ENCODE measurements at places on chromosomes 1 and 21.
A peak's percentile ranks its signal among the peaks of the same experiment; 100 is the strongest.

GRCh38 chr1:194056169-194056568 lies 869.8 kb upstream of the B3GALT2 start:
- no peak for DNase-seq

GRCh38 chr1:180221462-180221861 lies 8.6 kb upstream of the LHX4 start:
- no peak for DNase-seq

DNA sequence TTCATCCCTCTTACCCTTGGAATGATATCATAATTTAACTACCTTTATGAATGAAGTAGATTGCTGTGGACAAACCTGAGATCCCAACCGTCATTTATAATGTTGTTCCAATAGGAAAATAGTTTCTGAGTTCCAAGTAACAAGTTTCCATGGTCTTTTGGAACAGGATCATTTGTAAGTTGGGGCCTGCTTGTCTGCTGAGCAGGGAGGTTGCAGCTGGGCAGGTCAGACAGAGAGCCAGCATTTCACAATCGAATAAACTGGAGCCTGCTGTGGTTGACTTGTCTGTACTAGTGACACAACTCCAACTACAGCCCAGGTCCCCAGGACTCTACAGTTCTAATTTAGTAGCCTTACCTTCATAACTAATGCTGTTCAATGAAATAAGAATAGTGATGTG lies 18.6 kb upstream of the RALGPS2 start:
- no peak for DNase-seq

GRCh38 chr1:119531606-119532323 lies 24.8 kb downstream of the HSD3B1 start:
- DNase-seq, result no peak

GRCh38 chr1:181918880-181919525 lies 142.5 kb downstream of the ZNF648 start:
- DNase-seq, result no peak

DNA sequence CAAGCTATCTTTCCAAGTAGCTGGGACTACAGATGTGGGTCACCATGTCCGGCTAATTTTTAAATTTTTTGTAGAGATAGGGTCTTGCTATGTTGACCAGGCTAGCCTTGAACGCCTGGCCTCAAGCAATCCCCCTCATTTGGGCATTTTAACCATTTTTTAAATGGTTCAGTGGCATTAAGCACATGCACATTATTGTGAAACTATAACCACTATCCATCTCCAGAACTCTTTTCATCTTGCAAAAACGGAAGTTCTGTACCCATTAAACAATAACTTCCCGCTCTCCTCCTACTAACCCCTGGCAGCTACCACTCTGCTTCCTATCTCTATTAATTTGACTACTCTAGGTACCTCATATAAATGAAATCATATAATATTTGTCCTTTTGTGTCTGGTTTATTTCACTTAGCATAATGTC lies 4.8 kb upstream of the IL6R start:
- DNase-seq, result no peak

GRCh38 chr1:47777322-47777721 lies 219.9 kb downstream of the TRABD2B start:
- DNase-seq, result no peak

- no peak for DNase-seq
Measured at GRCh38 chr21:44589094-44589493, 3.2 kb downstream of the KRTAP10-6 start.

- DNase-seq, result peak; percentile 47
Measured at GRCh38 chr1:2258996-2259395, 30.9 kb downstream of the SKI start.

GRCh38 chr1:47184090-47184821 lies 5.6 kb downstream of the PDZK1IP1 start:
- DNase-seq, result no peak

- DNase-seq, result no peak
Measured at GRCh38 chr21:31230937-31231336, 113.1 kb downstream of the TIAM1 start.

GRCh38 chr1:23502951-23503350 lies 19.0 kb upstream of the ASAP3 start:
- no peak for DNase-seq

DNA sequence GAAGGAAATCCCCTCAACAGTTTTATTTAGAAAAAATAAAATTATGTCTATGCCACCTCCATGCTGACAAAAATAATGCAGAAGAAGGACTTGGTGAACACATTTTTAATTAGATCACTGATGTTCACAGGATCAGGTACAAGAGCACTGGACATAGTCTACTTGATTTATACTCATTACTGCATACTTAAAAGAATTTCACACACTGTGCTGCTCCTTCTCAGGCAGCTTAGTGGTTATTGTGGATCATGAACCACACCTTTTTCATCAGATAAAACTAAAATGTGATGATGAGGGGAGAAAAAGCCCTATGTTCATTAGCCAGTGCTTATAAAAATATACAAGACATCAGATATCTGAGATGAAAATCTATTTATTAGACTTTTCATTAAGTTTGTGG lies 103.3 kb upstream of the DPH5 start:
- no peak for DNase-seq

- DNase-seq, result no peak
Measured at GRCh38 chr1:85862456-85862855, 154.2 kb upstream of the ZNHIT6 start.

DNA sequence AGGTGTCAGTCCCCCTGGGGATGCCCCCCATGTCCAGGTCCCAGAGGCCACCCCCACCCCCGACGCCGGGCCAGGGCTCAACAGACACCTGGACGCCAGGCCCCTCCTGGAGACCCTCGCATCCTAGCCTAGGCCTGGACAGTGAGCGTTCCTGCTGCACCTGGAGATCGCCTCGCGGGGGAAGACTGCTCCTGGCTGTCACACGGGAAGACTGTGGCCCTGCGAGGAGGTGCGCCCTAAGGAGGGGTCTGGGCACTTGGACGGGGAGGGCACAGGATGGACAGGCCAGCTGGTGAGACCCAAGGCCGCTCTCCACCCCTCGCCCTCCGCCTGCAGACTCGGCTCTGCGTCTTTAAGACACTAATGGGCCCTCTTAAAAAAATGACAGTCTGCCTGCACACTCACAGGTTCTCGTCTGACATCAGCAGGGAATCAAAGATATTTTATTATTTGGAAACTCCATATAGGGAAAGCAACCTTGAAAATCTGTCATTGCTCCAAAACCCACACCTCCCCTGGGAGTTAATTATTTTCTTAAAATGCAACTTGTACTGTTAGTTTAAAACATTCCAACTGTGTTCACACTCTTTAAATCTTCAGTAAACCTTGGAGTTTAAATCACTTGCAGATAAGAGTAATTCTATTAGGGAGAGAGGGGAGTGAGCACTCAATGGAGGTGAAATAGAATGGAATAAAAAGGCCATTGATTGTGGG lies 45.6 kb upstream of the ACTRT2 start:
- DNase-seq, result no peak

DNA sequence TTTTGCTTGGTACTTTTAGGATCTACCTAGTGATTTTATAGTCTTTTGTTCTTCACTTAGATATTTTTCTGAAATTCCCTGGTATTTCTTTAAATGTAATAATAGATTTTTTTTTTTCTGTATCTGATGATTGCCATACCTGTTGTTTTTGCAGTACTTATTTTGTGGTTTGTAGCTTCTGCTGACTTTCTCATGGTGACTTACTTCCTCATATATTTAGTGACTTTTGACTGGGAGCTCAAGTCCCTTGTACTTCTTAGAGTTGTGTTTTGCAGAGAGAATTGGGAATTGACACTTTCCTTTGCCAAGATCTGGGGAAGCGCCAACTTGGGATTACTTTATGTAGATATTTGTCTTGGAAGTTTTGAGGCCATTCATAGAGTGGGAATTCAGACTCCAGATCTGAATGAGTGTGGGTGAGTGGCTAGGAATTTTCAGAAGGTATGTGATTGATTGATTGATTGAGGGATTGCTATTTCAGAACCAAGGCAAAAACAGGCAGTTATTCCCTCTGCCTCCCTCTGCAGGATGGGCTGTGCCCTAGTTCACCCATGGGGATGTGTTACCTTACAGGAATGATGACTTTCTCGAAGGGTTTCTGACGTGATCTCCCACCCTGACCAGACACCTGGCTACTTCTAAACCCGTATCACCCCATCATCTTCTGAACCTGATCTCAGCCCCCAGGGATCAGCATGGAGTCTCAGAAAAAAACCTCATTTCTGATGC lies 219.5 kb downstream of the URB2 start:
- no peak for DNase-seq

- no peak for DNase-seq
Measured at GRCh38 chr21:33041981-33042380, 16.2 kb downstream of the OLIG2 start.

DNA sequence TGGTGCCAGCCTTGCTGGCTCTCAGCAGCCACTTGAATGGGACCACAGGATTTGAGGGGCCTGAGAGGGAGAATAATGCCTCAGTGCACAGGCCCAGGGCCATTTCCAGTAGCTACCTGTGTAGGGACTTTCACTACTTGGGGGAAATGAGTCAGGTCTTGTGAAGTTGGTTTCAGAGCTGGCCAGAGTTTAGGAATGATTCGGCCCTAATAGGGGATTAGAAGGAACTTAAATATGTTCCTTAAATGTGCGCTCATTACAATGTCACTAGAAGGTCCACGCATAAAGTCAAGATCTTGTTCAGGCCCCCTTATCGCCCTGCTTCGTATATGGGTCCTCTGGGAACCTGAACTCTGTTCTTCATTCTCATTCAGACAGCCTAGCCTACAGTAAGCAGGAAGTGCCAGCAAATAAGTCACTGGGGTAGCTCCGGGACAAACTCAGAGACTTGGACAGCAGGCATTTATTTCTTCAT lies 5.6 kb upstream of the AKR1A1 start:
- no peak for DNase-seq

DNA sequence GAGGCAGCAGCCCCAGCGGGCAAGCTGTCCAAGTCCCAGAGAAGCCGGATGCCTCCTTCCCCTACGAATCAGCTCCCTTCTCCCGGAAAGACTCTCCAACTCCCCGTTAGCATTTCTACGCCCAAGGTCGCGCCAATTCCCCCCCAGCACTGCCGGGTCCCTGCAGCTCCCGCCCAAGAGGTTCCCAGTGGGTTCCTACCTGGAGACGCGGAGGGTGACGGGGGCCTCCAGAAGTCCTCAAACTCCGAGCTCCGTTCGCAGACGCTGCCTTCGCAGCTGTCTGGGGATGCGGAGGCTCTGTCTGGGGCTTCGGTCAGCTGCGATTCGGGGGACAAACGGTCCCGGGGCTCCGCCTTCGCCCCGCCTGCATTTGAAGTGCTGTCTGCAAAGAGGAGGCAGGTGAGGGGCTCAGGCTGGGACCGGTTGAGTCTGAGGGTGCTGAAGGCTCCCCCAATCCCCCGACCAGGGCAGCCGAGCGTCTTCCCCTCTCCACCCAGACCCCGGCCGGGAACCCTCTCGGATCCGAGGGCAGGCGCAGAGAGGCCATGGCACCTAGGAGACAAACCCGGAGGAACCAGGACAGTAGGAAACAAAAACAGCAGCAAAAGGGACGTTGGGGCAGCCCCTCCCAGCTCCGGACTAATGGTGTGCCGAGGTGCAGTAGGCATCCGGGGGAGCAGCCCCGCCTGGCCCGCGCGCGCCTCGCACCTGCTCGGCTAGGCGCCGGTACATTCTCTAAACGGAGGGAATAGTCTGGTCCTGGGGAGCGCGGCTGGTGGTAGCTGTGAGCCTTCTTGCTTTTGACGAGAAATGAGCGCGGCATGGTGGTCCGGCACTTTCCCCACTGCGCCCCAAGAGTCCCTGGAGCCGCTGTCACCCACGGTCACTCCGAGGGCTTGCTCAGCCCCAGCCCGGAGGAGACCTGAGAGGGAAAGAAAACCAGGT lies 3.8 kb downstream of the GFI1 start:
- no peak for DNase-seq

DNA sequence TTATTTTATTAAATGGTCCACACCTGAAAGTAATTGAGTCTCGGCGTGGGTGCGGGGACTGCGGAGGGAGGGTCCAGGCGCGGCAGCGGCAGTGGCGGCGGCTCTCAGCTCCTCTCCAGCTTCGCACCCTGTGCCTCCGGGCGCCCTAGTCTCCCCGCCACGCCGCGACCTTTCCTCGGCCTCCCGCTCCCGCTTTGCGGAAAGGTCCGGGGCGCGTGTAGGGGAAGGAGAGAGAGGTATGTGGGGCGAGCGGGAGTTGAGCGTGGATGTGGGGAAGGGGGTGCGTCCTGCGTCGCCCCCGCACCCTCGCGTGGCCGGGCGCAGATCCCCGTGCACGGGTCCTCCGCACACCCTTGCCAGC lies 13.4 kb upstream of the ALX3 start:
- no peak for DNase-seq

DNA sequence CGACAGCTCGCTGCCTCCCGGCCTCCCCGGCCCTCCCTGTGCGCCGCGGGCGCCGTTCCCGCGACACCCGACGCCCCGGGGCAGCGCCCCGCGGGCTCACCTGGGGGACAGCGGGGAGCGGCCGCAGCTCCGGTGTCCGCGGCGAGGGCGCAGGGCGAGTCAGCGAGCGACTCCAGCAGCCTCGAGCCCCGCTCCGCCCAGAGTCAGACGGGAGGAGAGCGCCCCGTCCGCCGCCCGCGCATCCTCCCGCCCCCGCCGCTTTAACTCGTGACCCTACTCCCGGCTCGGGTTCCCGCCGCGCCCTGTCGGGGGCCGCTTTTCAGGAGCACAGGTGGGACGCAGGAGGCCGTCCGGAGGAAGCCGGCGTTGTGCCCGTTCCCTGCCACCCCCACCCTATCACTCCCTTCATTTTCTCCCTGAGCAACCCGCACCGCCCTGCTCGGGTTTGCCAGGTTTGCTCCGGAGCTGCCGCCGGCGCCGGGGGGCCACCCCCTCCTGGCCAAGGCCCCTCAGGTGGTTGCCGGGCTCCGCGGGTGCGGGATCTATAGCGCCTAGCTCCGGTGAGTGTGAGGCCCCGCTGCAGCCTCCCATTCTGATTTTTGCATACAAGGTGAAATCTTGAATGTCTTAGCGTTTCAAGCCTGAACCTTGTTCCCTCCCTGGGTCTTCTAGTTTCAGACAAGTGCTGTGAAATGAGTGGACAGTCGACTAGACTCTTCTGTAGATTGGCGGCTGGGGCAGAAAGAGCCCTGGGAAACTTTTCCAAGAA lies at the start of gene MCOLN3:
Gene MCOLN3, minus strand, starts transcription at position 205 of the 769 bp plus-strand sequence. CDS start 3,140 bp downstream, outside the sequence.
- DNase-seq, result peak; percentile 11

DNA sequence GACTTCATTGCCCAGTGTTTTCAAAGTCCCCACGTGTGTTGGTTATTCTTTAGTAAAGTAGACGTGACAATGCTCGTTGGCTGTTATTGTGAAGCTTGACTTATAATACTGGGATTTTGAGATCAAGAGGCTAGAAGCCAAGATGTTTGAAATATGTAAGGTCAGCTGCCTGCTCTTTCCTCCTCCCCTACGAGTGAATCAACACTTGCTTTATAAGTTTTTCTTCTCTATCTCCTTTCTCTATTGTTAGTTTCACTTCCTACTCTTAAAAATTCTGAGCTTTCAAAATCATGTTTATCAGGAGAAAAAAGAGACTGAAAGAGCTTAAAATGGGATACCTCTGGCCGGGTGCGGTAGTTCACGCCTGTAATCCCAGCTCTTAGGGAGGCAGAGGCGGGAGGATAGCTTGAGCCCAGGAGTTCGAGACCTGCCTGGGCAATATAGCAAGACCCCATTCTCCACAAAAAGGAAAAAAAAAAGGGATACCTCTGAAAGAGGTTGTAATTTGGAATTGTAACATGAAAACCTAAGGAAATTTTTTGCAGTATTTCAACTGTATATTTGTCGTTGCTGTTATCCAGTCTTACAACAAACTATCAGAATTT lies 72.0 kb downstream of the EPB41 start:
- no peak for DNase-seq

Data from activated T-helper 1 cell treated with Interleukin-2 at 50 U/mL for 16 hours (primary cell).